ENCODE measurements at places on chromosomes 6 and 20. TPM values are rescaled to one million over a fixed set of nuclear protein-coding genes. Genes with fewer than 3 reads are reported as not detected.

Gene EBF4
- total RNA-seq = 18.8 TPM

Gene PGC
- not detected for total RNA-seq

Gene GRM1
- not detected for total RNA-seq

Gene GNMT
- 2.6 TPM for total RNA-seq

Gene FGD2
- 26.5 TPM for total RNA-seq

Gene TSBP1
- total RNA-seq = not detected
